ENCODE measurements at places on chromosomes 6 and 20. TPM values are rescaled to one million over a fixed set of nuclear protein-coding genes. Genes with fewer than 3 reads are reported as not detected.

- H3K4me1 ChIP-seq = no peaks in the 10 kb centered on the region
- no peak for DNase-seq
- no peak overlapping the region for H3K27ac ChIP-seq
- H3K36me3 ChIP-seq = no peaks in the 10 kb centered on the region
Observed at GRCh38 chr6:10151144-10151915, 263.5 kb downstream of the TFAP2A start.

The TOX2 gene
- 85.4 TPM for total RNA-seq

DNA sequence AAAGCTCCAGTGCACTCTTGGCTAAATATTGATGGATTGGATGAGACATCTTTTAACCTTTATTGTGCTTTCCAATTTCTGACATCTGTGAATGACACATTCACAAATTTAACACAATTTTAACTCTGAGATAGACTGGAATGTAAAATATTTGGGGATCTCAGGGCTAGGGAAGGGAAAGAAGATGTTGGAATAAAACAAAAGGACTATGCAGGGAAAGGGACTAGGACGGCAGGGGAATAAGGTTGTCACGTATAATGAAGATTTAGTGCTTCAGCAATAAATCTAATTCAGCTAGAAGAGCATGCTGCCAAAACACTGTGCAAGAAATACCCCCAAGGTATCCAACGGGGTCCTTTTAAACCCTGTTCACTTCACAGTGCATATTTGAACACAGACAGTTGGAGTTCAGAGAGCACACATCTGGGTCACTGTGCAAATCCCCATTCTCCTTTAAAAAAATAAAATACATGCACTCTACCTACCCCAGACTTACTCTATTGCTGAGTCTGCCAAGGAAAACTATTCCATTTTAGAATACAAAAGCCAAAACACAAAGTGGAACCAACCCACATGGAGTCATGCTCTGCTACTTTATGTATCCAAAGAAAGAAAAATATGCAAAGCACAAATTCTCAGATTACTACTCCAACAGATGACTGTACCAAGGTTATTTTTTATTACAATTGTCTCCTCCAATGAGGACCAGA is 151.0 kb upstream of the RSPO3 start:
- no peak overlapping the region for H3K27ac ChIP-seq
- H3K27me3 ChIP-seq = no peaks in the 10 kb centered on the region
- H3K4me1 ChIP-seq = no peaks in the 10 kb centered on the region

DNA sequence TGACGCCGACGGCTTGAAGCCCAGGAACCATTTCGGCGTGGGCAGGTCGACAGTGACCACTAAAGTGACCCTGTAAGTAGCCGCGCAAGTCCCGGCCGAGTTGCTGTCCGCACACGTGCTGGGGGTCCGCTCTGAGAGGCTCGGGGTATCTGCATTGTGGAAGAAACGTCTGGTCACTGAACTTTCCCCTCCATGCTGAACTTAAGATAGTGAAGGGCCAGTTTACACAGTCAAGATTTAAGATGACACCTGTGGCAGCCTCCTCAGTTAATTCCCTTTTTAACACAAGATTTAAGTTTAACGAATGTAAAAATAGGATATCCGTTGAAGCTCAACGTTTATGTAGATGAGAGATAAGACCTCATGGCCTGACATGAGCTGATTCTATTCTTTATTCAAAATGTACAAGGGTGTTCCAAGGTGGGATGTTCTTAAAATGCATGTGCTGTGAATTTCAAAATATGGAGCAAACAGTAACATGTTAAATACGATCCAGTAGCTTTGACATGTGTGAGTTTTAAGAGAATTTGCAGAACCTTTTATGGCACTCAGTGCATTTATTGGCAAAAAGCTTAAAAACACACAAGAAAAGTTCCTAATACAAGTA is 116.2 kb downstream of the RTN4IP1 start:
- peak overlapping the region; percentile 82 for H3K4me3 ChIP-seq
- no peak for DNase-seq
- no peaks in the 10 kb centered on the region for H3K27me3 ChIP-seq

The TREML2 gene
- total RNA-seq = not detected

- no peaks in the 10 kb centered on the region for H3K27me3 ChIP-seq
- no peak overlapping the region for H3K4me3 ChIP-seq
- H3K4me1 ChIP-seq = peaks cover 24% of the 10 kb centered on the region
- no peak overlapping the region for H3K27ac ChIP-seq
- no peak for DNase-seq
Observed at GRCh38 chr6:125787791-125788190, 3.0 kb upstream of the NCOA7 start.

DNA sequence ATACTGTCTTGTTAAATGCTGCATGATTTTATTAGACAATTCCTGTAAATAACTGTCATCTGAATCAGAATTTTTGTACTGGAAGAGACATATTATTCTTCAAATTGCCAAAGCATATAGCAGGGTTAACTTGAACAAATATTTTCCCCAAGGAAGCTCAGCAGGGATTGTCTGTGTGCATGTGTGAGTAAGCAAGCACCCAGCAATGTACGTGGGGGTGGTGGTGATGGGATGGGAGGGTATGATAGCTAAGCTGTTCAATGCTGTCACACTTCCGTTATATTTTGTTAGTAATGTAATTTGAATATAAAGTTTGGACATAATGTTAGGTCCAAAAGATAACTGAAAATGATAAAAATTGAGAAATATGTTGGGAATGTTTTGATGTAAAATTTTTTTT is 118.1 kb downstream of the MYB start:
- DNase-seq = no peak
- H3K36me3 ChIP-seq = no peaks in the 10 kb centered on the region
- H3K4me1 ChIP-seq = no peaks in the 10 kb centered on the region
- H3K4me3 ChIP-seq = no peak overlapping the region

DNA sequence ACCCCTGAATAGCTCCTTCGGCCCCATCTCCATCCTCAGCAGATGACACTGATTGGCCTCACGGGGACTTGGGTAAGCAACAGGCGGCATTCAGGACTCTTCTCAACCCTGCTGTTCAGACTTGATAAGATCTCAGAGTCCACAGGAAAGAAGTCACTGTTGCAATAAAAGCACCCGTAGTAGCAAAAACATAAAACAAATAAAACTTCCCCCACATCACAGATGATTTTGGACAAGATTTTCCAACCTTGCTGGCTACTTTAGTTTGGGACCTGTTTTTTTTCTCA is 17.1 kb upstream of the C20orf144 start:
- H3K36me3 ChIP-seq = no peaks in the 10 kb centered on the region
- no peaks in the 10 kb centered on the region for H3K27me3 ChIP-seq
- no peak for DNase-seq
- H3K4me3 ChIP-seq = no peak overlapping the region
- peaks cover 15% of the 10 kb centered on the region for H3K4me1 ChIP-seq
- no peak overlapping the region for H3K27ac ChIP-seq

- no peaks in the 10 kb centered on the region for H3K4me1 ChIP-seq
- no peak overlapping the region for H3K27ac ChIP-seq
- H3K36me3 ChIP-seq = no peaks in the 10 kb centered on the region
- peaks cover 3% of the 10 kb centered on the region for H3K27me3 ChIP-seq
Observed at GRCh38 chr20:19047951-19048296, 164.5 kb upstream of the SLC24A3 start.

The SLC23A2 gene
- total RNA-seq = 14.6 TPM

The ADGB gene
- not detected for total RNA-seq

GRCh38 chr6:148464319-148465010 is 121.8 kb downstream of the SASH1 start:
- peak; percentile 48 for DNase-seq
- H3K4me1 ChIP-seq = no peaks in the 10 kb centered on the region
- H3K27me3 ChIP-seq = no peaks in the 10 kb centered on the region
- no peak overlapping the region for H3K4me3 ChIP-seq
- no peaks in the 10 kb centered on the region for H3K36me3 ChIP-seq

GRCh38 chr6:10621847-10622246 is 72.6 kb downstream of the C6orf52 start:
- H3K4me3 ChIP-seq = no peak overlapping the region
- no peaks in the 10 kb centered on the region for H3K4me1 ChIP-seq
- H3K36me3 ChIP-seq = peaks cover 11% of the 10 kb centered on the region
- DNase-seq = no peak

DNA sequence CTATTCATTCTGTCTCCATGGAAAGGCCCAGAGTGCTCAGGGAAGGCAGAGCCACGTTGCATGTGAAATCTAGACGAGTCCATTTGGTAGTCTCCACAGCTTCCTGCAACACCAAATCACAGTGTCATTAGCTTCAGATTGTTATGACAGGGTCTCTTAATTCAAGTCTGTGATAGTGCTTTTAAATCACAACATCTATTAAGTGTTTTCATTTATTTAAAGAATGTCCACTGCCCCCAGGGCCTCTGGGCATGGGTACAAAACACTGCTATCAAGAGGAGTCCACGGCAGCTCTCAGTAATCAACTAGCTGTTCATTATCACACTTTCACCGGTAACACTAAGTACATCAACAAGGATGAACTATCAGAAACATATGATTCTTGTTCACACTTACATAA is 455.9 kb upstream of the JARID2 start:
- H3K27ac ChIP-seq = no peak overlapping the region
- H3K4me3 ChIP-seq = no peak overlapping the region
- no peaks in the 10 kb centered on the region for H3K4me1 ChIP-seq
- no peaks in the 10 kb centered on the region for H3K36me3 ChIP-seq
- DNase-seq = no peak

The CDH26 gene
- total RNA-seq = 0.46 TPM

DNA sequence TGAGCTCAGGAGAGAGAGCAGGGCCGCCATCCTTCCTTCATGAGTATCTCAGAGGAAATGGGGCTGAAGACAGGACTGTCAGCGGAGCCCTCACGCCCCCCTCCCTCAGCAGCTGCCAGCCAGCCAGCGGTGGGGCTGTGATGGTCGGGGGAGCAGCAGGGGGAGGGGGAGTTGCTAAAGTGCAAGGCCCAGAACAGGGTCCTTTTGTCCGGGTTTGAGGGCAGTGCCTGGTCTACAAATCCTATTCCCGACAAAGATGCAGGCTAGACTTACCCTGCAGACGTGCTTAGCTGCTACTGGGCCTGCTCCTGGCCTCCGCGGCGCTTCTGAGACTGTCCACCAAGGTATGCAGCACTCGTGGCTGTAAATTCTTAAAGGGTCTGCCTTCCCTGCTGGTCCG is 593.4 kb upstream of the CDH4 start:
- no peak for DNase-seq
- H3K36me3 ChIP-seq = no peaks in the 10 kb centered on the region
- H3K27ac ChIP-seq = no peak overlapping the region
- H3K4me3 ChIP-seq = no peak overlapping the region
- no peaks in the 10 kb centered on the region for H3K4me1 ChIP-seq

The KHDC1 gene
- total RNA-seq = 9.6 TPM

GRCh38 chr6:121730616-121731015 is 295.2 kb downstream of the GJA1 start:
- no peaks in the 10 kb centered on the region for H3K27me3 ChIP-seq
- no peaks in the 10 kb centered on the region for H3K4me1 ChIP-seq
- no peak for DNase-seq
- H3K36me3 ChIP-seq = no peaks in the 10 kb centered on the region

GRCh38 chr6:135176464-135176863 is 4.6 kb upstream of the MYB start:
- no peaks in the 10 kb centered on the region for H3K4me1 ChIP-seq
- no peaks in the 10 kb centered on the region for H3K36me3 ChIP-seq
- DNase-seq = no peak
- H3K27ac ChIP-seq = no peak overlapping the region

The OGFR gene
- total RNA-seq = 47.3 TPM

The MYB gene
- total RNA-seq = 1.3 TPM

DNA sequence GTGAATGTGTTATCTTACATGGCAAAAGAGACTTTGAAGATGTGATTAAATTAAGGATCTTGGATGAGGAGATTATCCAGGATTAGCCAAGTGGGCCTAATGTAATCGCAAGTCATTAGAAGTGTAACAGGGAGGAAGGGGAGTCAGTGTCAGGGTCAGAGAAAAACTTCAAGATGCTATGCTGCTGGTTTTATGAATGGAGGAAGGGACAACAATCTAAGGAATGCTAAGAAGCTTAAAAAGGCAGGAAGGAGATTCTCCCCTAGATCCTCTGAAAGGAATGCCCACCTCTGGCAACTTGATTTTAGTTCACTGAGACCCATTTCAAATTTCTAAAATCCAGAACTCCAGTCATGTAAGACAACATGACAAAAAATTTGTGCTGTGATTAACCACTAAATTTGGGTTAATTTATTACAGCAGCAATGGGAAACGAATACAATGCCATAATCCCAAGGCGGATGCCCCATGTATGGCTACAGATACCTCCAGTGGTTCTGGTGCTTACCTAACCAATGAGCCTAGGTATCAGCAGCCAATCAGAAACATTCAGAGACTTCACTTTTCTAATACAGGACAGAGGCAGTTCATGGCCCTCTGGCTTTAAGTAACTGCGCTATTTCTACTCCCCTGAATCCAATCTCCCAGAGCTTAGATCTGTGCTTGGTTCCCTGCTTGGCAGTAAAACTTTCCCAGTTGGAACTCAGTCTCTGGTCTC is 3.6 kb upstream of the TAAR8 start:
- H3K4me1 ChIP-seq = no peaks in the 10 kb centered on the region
- H3K36me3 ChIP-seq = no peaks in the 10 kb centered on the region
- no peak overlapping the region for H3K27ac ChIP-seq
- DNase-seq = no peak

GRCh38 chr6:108841377-108841855 is 6.8 kb upstream of the ARMC2 start:
- no peak overlapping the region for H3K27ac ChIP-seq
- H3K27me3 ChIP-seq = peaks cover 5% of the 10 kb centered on the region
- no peaks in the 10 kb centered on the region for H3K4me1 ChIP-seq
- no peaks in the 10 kb centered on the region for H3K36me3 ChIP-seq
- no peak for DNase-seq
- H3K4me3 ChIP-seq = no peak overlapping the region

GRCh38 chr6:148885136-148885865 is 138.5 kb downstream of the UST start:
- no peak overlapping the region for H3K4me3 ChIP-seq
- no peak overlapping the region for H3K27ac ChIP-seq
- H3K27me3 ChIP-seq = 0 out of 2 replicates have a peak, but pooled peaks cover 2% of the 10 kb centered on the region
- no peaks in the 10 kb centered on the region for H3K4me1 ChIP-seq
- no peak for DNase-seq

DNA sequence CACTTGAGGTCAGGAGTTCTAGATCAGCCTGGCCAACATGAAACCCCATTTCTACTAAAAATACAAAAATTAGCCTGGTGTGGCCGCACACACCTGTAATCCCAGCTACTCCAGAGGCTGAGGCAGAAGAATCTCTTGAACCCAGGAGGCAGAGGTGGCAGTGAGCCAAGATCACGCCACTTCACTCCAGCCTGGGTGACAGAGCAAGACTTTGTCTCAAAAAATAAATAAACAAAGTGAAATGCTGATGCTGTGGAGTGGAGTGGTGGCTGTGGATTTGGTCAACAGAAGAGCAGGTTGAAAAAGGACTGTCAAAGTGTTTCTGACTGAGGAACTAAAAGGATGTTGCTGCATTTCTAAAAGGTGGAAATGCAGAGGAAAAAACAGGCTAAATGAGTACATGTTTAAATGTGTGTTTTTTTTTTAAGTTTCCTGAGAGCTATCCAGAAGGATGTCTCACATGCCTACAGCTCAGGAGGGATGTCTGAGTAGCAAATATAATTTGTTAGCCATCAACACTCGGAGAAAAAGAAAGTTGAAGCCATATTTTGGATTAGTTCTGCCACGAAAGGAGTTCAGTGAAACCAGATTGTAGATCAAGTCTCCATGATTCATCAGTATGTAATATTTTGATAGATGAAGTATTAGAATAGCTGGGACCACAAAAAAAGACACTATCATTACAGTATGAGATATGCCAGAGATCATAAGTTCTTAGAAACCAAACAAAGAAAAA is 621.1 kb upstream of the ADGRB3 start:
- no peak overlapping the region for H3K4me3 ChIP-seq
- no peaks in the 10 kb centered on the region for H3K4me1 ChIP-seq
- no peaks in the 10 kb centered on the region for H3K36me3 ChIP-seq
- H3K27ac ChIP-seq = no peak overlapping the region

The MUC21 gene
- not detected for total RNA-seq

GRCh38 chr6:159761129-159761872 is 544 bp upstream of the ACAT2 start:
- peaks cover 23% of the 10 kb centered on the region for H3K4me1 ChIP-seq
- no peak for DNase-seq

All from Panc1 (cell line).